ENCODE measurements at places on chromosomes 2 and 18.

- DNase-seq: no peak
These were observed 40.4 kb downstream of the CYRIA start for GRCh38 chr2:16625201-16625729.

- no peak for DNase-seq
These were observed 22.1 kb upstream of the CCDC150 start for GRCh38 chr2:196617430-196617829.

DNA sequence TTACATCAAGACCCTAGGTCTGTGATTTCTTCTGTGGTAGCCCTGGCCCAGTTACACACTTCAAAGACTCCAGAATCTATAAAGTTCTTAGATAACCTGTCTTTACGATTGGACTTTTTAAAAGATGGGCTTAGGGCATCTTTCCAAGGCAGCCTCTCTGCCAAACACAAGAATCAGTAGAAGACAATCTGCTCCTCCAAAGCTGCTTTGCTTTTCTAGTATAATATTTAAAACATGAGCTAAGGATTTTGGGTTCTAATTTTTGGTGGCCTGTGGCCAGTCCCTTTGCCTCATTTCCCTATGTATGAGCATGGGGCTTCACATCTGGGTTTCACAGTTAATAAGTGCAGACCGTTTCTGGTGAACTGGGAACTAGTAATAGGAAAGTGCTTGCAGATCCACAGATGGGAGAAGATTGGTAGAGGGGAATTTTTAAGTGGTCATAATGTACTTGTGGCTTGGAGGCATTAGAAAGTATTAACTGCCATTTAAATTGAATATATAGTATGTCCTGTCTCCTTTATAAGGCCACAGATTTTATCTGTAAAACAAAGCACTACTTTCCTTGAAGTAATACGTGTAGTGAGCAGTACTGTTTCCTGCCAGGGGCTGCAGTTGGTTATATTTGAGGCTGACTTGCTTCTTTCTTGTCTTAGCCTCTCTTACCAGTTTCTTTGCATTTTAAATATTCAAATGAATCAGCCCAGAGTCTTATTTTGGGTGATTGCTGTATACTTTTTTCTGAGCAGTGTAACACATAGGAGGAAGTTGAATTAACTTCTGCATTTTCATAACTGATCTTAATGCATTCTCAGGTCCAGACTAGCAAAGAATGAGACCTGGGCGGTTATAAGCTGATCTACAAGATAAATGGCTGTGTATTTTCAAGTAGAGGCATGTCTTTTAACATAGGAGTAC is 1.5 kb downstream of the ARPC2 start:
- DNase-seq: no peak

DNA sequence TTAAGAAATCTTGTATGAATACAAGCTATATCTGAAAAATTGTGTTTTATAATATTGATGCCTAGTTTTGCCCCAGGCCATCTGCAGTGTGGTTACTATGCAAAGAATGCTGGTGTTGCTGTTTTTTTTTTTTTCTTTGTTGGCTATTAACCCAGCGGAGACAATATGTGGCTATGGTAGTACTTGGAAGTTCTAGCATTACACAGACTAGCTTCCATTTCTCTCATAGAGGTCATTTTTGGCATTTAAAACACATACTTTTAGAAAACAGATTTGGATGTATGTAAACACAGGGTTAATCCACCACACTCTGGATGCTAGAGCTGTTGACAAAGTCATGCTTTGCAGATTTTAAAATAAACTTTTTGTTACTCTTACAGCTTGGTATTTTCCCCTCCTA is 209.8 kb downstream of the NEDD4L start:
- no peak for DNase-seq

DNA sequence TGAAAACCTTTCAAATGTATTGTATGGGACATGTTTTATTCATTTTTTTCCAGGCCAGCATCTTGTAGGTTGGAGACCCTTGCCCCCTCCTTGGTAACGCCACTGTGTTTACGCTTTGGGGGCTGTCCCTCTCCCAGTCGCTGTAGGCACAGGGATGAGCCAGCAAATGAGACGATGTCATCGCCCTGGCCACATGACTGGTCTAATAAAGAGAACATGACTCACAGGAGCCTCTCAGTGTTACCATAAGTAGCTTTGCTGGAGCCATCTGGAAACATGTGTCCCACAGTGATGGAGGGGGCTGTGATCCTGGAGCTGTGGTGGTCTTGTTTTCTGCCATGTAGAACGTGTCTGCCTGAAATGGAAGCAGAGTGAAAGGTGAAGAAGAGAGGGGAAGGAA is 78.9 kb downstream of the CD8B2 start:
- DNase-seq: peak; percentile 15

DNA sequence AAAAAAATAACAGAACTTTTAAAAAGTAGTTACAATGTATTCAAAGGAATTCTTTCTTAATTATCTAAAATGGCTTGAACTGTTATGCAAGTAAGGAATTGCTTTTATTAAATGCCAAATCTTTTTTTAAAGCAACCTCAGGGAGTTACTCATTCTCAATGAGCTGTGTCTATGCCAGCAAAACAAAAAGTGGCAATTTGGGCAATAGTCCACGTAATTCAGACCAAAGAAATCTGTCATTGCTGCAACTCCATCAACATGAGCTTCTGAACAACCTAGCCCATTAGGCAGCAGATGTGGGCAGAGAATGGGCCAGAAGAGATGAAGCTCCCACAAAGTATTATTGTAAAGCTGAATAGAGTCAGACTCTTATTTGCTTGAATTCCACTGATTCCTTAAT is 118.4 kb downstream of the ALK start:
- no peak for DNase-seq

- no peak for DNase-seq
These were observed 30.8 kb upstream of the TNFAIP6 start for GRCh38 chr2:151326554-151326953.

DNA sequence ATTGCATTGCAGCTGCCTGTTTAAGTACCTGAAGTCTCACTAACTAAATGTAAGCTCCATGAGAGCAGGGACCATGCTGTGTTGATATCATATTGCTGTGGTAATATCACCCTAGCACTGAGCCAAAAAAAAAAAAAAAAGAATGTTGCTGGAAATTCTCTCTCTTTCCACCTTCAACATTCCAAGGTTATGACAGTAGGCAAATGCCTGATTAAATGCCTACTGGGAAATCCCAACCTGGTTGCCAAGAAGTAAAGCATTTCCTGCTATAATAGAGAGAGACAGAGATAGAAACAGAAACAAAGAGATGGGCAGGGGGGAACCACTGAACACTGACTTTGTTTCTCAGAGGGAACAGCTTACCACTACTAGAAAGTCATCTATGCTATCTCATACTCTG is 1604.2 kb downstream of the LRP1B start:
- DNase-seq: no peak
